ENCODE measurements at places on chromosomes 11 and 22. TPM values are rescaled to one million over a fixed set of nuclear protein-coding genes. Genes with fewer than 3 reads are reported as not detected.

DNA sequence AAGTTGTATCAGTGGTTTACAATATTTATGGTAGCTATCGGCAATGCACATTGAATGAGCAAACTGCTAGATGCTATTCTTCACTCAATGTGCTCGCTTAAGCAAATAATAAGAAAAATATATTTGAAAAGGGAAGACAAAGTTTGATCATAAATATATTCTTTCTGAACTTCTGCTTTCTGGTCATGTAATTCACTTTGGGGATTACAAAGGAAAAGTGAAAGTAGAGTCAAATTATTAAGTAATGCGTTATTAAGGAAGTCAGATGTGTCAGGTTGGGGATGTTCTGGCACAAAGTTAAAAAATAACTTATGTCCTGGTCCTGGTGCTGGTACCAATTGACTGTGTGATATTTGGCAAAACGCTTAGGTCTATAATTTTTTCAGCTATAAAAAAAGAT lies 98.0 kb upstream of the TRIM77 start:
- no peak for DNase-seq

- peak; percentile 55 for DNase-seq
Measured at GRCh38 chr11:64000026-64000739, 13.9 kb downstream of the OTUB1 start.

- DNase-seq, result no peak
Measured at GRCh38 chr11:119447664-119448242, 24.8 kb upstream of the THY1 start.

GRCh38 chr11:58963551-58964104 lies 24.3 kb downstream of the GLYATL1 start:
- DNase-seq, result no peak

GRCh38 chr11:95697614-95698408 lies 91.8 kb downstream of the FAM76B start:
- no peak for DNase-seq

GRCh38 chr11:34114014-34114413 lies 8.6 kb downstream of the NAT10 start:
- no peak for DNase-seq

DNA sequence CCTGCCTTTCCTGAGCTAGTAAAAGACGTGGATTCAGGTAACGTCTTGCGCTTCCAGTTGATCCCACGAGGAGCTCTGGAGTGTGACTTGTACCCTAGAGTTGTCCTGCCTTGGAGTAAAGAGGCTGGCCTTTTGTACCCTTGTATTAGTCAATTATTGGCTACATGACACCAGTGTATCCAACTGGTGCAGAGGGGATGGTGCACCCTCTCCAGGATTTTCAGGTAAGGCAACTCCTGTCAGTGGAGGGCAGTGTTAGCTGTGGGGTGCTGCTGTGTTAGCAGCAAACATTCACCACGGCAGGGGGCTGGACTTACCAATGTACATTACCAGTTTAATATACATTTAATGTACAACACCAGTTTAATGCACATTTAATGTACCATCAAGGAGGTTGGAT lies 233.5 kb downstream of the MIAT start:
- DNase-seq, result no peak

TRIM49 gene
- total RNA-seq, result not detected

TRIM5 gene
- total RNA-seq, result 45.1 TPM

TSPAN32 gene
- 3.3 TPM for total RNA-seq

SESN3 gene
- total RNA-seq, result 44.1 TPM

LARGE2 gene
- 0.64 TPM for total RNA-seq

OR52I2 gene
- total RNA-seq, result not detected

JHY gene
- total RNA-seq, result 1.7 TPM
